BJ (cell line): ENCODE measurements at places on chromosomes 7 and 10.

DNA sequence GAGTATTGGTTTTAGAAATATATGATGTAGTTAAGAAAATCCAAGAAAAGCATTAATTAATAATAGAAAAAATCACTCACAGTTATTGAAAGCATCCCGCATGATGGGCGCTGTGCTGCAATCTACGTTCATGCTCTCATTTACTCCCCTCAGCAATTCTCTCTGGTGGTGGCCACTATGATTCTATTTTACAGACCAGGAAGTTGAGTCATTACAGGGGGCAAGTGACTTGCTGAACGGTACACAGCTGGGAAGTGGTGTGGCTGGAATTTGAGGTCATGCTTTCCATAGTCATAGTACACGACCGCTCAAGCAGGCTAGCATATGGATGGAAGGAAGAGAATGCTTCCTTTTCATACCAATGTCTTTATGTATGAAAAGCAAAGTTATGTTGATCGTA, 117.4 kb downstream of the TES start:
- DNase-seq = peak; percentile 45

GRCh38 chr10:32271617-32272016, 75.3 kb downstream of the EPC1 start:
- no peak for DNase-seq

- peak; percentile 12 for DNase-seq
These were observed 177.9 kb downstream of the SKAP2 start for GRCh38 chr7:26686448-26686981.

DNA sequence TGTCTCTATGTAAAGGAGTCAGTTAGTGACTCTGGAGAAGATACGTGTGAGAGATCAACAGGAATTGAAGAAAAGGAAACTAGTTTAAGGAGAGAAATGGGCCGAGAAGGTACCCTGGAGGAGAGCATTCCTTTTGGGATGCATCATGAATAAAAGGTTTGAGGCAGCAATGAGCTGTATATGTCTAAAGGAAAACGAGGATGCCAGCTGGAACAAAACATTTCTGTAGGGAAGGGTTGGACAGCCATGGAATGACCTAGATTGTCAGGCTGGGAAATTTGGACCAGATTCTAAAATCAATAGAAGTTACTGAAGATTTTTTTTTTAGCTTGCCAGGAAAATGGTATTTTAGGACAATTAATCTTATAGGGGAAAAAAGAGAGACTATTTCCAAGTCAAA, 17.2 kb upstream of the MPP7 start:
- no peak for DNase-seq

GRCh38 chr10:123942114-123942861, 50.7 kb upstream of the CPXM2 start:
- DNase-seq = no peak

DNA sequence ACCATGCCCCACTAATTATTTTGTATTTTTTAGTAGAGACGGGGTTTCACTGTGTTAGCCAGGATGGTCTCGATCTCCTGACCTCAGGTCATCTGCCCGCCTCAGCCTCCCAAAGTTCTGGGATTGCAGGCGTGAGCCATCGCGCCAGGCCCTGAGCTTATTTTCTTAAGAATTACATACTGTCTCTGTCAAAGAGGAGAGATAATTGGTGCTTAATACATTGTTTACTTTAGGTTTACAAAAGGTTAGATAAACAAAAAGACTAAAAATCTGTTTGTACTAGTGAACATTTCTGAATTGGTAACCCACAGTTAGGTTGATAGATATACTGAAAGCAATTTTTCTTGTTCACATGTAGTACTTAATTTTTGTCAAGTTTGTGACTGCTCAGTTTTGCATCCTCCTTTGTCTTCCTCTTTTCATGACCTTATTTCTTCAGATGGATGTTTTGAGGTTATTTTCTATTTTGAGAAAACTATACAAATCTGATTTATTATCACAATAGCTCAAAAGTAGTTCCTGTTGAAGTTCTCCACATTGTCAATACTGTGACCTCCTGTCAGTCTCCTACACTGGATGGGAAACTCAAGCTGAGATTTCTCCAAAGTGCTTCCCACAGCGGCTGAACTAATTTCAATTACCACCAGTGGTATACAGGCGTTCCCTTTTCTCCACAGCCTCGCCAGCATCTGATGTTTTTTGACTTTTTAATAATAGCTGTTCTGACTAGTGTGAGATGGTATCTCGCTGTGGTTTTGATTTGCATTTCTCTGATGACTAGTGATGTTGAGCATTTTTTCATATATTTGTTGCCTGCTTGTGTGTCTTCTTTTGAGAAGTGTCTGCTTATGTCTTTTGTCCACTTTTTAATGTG, 22.5 kb downstream of the HHEX start:
- no peak for DNase-seq

- no peak for DNase-seq
These were observed 107.2 kb downstream of the ARHGAP21 start for GRCh38 chr10:24616536-24616935.

- no peak for DNase-seq
These were observed 51.6 kb upstream of the MPP7 start for GRCh38 chr10:28354511-28354910.

- no peak for DNase-seq
These were observed 34.9 kb upstream of the TLL2 start for GRCh38 chr10:96548589-96548988.

DNA sequence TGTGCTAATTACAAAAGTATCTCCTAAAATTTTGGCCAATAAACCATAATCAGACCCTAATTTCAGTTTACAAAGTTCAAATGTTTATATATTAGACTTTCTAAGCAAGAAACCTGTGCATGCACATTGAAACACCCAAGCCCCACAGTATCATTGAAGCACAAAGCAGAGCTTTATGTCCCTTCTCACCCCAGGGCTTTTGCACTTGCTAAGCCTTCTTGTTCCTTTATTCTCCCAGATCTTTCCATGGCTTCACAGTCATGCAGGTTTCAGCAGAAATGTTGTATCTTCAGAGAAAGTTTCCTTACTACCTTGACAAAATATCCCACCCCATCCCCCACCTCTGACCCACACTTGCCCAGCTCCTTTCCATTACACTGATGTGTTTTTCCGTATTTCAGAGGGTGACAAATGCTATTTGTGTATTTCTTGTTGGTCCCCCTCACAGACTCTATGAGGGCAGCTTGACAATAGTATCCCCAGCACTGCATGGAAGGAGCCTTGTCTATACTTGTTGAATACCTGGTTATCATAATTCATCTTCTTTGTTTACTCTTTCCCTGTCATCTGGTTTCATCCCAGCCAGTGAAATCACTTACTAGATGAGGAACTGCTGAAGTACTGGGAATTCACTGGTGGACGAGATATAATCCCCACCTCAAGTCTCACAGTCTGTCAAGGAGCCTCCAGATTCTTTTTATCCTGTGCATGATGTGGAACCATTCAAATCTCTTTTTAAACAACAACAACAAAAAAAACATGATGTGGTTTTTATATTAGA, 24.0 kb upstream of the PCGF5 start:
- DNase-seq = no peak

- peak; percentile 2 for DNase-seq
These were observed 151.4 kb downstream of the CDH23 start for GRCh38 chr10:71547876-71548846.

DNA sequence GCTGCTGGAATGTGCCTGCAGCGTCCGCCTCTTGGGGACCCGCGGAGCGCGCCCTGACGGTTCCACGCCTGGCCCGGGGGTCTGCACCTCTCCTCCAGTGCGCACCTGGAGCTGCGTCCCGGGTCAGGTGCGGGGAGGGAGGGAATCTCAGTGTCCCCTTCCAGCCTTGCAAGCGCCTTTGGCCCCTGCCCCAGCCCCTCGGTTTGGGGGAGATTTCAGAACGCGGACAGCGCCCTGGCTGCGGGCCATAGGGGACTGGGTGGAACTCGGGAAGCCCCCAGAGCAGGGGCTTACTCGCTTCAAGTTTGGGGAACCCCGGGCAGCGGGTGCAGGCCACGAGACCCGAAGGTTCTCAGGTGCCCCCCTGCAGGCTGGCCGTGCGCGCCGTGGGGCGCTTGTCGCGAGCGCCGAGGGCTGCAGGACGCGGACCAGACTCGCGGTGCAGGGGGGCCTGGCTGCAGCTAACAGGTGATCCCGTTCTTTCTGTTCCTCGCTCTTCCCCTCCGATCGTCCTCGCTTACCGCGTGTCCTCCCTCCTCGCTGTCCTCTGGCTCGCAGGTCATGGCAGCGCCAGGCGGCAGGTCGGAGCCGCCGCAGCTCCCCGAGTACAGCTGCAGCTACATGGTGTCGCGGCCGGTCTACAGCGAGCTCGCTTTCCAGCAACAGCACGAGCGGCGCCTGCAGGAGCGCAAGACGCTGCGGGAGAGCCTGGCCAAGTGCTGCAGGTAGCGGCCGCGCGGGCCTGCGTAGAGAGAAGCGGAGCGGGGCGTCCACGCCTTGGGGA, 645 bp downstream of the SLC26A4 start:
- no peak for DNase-seq

GRCh38 chr10:15787426-15787825, 67.7 kb upstream of the ITGA8 start:
- no peak for DNase-seq

DNA sequence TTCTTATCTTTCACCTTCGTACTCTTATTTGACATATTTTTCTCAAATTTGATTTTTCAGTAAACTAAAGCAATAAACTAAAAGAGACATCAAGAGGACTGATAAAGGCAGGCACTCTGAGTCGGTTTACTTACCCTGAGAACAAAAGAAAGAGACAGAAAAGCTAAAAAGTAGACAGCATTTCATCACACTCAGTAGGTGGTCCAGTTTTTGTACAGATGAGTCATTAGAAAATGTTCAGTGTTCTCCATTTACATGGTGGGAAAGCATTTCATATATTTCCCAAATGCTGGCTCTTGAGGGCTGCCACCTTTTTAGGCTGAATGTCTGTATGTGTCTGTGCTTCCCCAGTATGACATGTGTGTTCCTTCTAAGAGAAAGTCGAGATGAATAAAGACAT, 52.7 kb downstream of the NHLRC2 start:
- no peak for DNase-seq

GRCh38 chr7:124057872-124058271, 25.0 kb upstream of the TMEM229A start:
- no peak for DNase-seq

DNA sequence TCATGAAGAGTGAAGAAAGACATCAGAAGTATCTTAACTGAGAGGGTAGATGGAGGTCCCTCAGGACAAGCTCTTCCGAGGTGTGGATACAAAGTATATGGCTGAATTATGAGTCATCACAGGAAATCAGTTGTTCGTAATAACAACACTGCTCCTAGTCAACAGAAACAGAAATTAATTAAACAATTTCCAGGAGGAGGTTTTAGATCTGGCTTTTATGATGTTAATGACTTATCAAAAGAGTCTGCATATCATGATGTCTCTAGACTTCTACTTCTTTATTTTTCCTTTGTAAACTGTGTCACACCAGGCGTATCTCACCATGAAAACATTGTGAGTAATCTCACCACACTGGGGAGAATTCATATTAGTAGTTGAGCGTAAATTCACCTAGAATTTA, 31.2 kb downstream of the OSBPL3 start:
- no peak for DNase-seq

DNA sequence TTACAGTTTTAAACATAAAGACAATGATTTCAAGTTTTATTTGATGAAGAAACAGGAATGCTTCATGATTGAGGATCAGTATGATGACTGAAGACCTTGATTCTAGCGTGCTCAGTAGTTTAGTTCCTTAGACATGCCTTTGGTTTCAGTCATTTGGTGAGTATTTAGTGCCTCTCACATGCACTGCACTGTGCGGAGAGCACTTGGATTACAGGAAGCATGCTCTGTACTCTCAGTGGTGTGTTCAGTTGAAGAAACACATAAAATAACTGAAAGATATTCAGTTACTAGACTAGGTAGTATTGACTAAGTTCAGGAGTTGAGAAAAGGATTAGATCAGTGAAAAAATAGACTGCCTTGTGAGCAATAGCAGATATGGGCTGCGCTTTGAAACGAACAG, 25.5 kb downstream of the RBM17 start:
- DNase-seq = no peak

- DNase-seq = no peak
These were observed 137.8 kb upstream of the PPP2R2D start for GRCh38 chr10:131762789-131763696.

- DNase-seq = no peak
These were observed 97.3 kb downstream of the CCDC71L start for GRCh38 chr7:106563466-106564150.

GRCh38 chr7:30751696-30752273, at the start of gene INMT:
Gene INMT, plus strand, starts transcription at chr7:30752135. Its CDS starts 16 bp downstream, at chr7:30752151.
- DNase-seq = no peak
